ENCODE measurements at places on chromosomes 3 and 15.

- DNase-seq, result no peak
These were observed 489 bp upstream of the GALNT15 start for GRCh38 chr3:16174026-16174355.

GRCh38 chr3:26714485-26714884 lies 91.9 kb downstream of the LRRC3B start:
- no peak for DNase-seq

GRCh38 chr3:87461036-87461435 lies 184.7 kb upstream of the POU1F1 start:
- DNase-seq, result no peak

GRCh38 chr3:160435095-160435494 lies 14.5 kb downstream of the TRIM59 start:
- DNase-seq, result no peak

- DNase-seq, result no peak
These were observed 124.8 kb downstream of the EEFSEC start for GRCh38 chr3:128278130-128278529.

DNA sequence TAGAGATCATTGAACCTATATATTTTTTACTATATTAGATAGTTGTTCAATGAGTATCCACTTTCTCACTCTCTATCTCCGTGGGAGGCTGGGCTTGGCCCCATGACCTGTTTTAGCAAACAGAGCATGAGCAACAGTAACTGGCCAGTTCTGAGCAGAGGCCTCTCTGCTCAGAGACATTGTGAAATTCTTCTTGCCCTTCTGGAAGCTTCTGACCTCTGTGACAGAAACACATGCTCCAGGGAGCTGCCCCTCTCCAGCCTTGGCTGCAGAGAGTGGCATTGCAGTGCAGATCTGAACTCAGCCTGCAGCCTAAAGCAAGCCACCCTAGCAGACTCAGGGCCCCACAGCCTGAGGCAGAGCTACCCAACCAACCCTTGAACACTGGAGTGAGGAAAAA lies 20.5 kb downstream of the FAM240A start:
- no peak for DNase-seq

DNA sequence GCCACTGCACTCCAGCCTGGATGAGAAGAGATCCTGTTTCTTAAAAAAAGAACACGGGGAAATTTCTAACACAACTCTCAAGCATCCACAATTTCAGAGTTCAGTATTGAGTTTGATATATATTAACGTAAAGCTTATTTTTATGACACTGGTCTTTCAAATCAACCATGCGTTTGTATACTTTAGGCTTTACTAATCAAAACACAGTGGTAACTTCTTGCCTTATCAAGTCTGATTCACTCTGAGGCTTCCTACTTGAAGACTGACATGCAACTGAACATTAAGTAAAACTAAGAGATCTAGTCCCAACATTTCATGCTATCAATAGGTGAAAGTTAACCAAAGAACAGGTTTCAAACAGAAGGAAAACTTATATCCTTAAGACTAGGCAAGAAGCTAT lies 46.7 kb downstream of the PRTG start:
- DNase-seq, result no peak

GRCh38 chr3:64167351-64167750 lies 57.9 kb downstream of the PRICKLE2 start:
- no peak for DNase-seq

GRCh38 chr3:187848401-187848800 lies 103.1 kb upstream of the BCL6 start:
- DNase-seq, result no peak

DNA sequence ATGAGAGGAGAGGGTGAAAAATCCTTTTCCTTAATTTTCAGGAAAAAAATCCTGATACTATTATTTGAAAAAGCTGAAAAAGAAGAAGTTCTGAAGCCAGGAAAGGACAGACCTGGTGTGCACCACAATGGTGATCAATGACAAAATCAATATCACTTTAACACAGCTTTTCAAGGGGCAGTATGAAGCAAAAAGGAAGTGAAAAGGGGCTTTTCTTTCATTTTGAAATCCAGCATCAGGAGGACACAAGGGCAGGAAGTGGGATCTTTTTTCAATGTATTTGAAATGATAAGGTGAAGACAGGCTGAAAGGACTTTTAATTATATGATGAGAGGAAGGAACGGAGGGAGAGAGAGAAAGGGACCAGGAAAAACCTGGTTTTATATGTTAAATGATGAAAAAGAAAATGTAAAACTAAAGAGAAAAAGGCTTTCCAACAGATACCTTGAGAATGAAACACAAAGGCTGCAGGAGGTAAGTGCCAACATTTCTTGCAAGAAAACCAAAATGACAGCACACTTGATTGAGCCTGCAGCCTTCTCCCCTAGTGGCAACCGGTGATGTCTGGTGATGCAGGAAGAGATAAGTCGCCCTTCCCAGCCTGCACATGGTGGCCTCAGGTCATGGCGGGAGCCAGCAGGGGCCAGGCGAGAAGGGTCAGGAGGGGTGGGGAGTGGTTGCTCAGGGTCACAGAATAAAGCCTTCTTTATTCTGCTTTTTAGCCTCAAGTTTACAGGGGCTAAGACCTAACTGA lies 236.7 kb upstream of the WNT5A start:
- DNase-seq, result no peak

GRCh38 chr3:4981294-4981664 lies 2.0 kb downstream of the BHLHE40 start:
- DNase-seq, result no peak

DNA sequence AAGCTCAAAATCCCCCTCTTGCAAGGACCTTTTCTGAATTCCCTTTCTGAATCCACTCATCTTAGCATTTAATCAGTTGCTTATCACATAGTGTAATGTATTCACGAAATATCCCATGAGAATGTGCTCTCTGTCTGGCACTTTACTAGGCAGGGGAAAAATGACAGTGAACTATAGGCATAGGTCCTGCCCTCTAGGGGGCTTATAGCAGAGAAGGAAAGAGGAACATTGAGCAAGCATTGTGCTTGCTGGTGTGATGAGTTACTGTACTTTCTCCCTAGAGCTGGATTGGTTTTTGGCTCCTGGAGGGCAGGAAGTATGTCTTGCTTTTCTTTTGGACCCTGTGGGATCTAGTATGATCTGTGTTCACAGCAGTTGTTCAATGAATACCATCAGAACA lies 26.5 kb downstream of the DUOX2 start:
- no peak for DNase-seq

GRCh38 chr15:89400116-89400781 lies 65.6 kb upstream of the POLG start:
- DNase-seq, result no peak

GRCh38 chr15:65902373-65902772 lies 33.1 kb downstream of the RAB11A start:
- DNase-seq, result no peak

- no peak for DNase-seq
These were observed 129.4 kb downstream of the RBPMS2 start for GRCh38 chr15:64645995-64646394.

- DNase-seq, result no peak
These were observed 7.8 kb upstream of the ICE2 start for GRCh38 chr15:60486742-60487141.

DNA sequence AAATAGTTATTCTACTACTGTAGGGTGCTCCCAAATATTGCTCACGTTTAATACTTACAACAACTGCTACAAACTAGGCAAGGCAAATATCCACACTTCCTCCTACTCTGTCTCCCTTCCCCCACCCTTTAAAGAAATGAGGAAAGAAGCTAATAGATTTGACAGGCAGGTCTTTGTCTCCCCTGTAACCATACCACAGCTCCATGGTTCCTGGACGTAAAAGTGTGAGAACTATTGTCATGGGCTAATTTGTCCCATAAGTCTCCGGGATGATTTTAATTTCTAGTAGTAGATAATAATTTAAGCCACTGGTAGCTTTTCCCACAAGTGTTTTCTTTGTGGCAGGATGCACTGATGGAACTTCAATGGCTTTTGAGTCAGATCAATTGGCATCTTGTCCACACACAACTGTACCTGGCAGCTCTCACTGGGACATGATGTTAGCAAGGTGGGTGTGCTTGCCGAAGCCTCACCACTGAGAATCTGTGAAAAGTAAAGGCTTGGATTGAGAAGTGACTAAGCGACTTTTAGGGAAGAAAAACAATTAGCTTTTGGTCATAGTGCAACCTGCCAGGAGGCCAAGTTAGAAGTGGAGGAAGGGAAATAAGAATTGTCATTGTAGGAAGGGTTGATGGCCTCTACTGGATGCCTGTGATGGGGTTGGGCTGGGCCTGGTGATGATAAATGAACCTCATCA lies 1.4 kb upstream of the CPOX start:
- DNase-seq, result no peak

GRCh38 chr3:39295184-39295775 lies 15.4 kb upstream of the CX3CR1 start:
- DNase-seq, result no peak

DNA sequence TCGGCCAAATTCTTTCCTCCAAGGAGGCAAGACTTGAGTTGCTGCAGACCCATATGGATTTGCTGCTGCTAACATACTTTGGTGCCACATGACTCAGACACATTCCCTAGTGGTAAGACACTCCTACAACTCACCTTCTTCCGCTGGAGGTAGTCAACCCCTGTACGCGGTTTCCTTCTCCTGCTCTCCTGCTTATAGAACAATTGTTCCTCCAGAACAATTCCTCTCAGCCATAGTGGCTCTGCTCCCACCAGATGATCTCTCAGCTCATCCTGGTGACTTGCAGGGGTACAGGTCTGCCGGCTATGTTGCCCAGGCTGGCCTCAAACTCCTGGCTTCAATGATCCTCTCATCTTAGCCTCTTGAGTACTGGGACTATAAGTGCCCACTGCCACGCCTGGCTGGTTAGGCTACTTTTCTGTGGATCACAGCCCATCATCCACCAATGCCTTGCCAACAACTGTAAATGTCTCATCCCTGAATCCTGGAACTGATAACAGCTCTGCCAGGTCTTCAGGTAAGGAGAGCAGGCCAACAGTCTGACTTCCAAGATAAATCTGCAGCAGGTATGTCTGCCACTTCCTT lies 2.4 kb upstream of the CXCR6 start:
- DNase-seq, result no peak

DNA sequence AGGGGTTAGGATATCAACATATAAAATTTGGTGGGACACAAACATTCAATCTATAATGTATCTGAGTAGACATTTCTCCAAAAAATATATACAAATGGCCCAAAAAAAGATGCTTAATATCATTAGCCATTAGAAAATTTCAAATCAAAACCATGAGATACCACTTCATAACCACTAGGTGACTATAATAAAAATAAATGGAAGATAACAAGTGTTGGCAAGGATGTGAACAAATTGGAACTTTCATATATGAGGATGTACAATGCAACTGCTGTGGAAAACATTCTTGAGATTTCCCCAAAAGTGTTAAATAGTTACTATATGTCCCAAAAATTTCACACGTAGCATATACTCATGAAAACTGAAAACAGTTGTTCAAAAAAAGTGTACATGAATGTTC lies 36.5 kb upstream of the WNT7A start:
- DNase-seq, result no peak

- no peak for DNase-seq
These were observed 97.2 kb upstream of the PRR23E start for GRCh38 chr3:127095774-127096173.

- no peak for DNase-seq
These were observed 47.8 kb upstream of the ZBTB38 start for GRCh38 chr3:141320399-141321108.

- DNase-seq, result no peak
These were observed 9.3 kb downstream of the FAH start for GRCh38 chr15:80162059-80162554.

DNA sequence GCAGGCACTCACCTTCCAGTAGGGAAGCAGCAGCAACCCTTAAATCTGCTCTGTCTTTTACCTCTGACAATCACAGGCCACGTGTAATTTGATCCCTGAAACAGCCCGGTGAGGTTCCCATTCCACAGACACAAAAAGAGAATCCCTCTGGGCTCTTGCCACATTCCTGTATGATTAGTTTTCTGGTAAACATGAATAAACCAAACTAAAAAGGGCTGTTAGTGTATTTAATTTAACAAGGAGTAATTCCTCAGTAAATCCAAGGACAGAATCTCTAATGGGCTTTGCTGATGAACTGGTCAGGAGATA lies 186.9 kb downstream of the FAM43A start:
- DNase-seq, result no peak

DNA sequence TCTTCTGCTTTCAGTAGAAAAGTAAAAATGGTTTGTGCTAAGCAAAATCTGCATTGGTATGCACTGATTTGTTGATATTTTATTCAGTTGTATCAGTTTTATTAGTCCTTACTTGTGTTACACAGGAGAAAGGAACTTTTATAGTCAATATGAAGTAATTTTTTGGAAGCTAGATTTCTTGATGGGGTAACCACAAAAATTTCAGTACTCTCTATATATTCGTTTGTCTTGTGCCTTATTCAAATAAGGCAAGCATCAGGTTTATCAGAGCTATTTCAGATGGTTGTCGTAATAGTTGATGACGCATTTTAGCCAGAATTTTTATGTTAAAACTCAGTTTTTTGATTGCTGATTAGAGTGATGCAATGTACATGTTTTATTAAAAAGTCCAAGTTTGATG lies 50.7 kb upstream of the NIPA1 start:
- DNase-seq, result no peak

GRCh38 chr15:85592148-85592547 lies 202.6 kb downstream of the KLHL25 start:
- DNase-seq, result no peak

DNA sequence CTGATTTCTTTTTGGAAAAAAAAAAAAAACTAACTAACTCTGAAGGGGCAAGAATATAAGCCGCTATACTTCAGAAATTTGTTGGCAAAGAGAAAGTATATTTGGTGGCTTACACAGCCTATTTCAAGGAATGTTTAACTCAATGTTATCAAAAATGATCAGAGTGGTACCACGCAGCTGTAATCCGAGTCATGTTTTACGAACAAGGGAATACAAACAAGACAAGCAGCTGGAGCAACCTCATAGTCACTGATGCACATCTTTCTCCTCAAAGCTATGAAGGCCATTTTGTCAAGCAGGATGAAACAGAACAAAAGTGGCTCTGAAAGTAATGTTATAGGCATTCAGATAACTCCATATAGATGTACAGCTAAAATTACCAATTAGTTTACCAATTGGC lies 81.2 kb downstream of the SCAPER start:
- DNase-seq, result no peak

DNA sequence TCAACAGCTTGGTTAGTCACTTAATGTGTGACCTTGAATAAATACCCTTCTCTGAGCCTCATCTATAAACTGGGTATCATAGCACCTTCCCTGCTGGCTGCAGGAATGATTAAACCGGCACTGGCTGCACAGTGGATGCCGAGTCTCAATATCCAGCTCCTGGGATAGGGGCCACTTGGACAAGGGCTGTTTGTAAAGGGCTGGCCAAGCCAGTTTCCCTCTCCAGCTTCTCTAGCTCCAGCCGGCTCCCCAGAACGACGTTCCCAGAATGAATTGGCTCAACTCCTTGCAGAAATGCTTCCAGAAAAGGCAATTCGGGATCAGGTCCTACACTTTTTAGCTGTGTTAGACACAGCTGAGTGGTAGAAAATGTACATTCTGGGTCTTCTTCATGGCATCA lies 58.8 kb downstream of the LSM3 start:
- no peak for DNase-seq

DNA sequence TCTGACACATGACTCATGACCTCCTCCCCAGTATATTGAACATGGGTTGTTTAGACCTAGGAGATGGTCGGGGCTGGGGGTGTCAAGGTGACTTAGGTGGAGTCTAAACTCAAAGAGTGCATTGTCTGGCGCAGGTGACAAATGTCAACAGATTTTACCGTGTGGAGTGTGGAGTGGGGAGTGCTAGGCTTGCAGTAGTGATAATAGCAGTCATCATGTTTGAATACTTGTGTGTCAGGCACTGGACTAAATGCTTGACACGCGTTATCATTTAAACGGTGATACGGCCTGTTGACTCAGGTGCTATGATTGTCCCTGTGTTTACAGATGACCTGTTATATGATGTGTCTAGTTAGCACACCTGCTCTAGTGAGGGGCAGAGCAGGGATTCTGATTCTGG lies 30.8 kb downstream of the MUC20 start:
- DNase-seq, result no peak
